Ureter (tissue), 1 donor: ENCODE measurements at places on chromosomes 6 and 20. TPM values are rescaled to one million over a fixed set of nuclear protein-coding genes. Genes with fewer than 3 reads are reported as not detected.

The ESR1 gene
- total RNA-seq, result 9.6 TPM

The SLCO4A1 gene
- total RNA-seq, result 33.2 TPM

DNA sequence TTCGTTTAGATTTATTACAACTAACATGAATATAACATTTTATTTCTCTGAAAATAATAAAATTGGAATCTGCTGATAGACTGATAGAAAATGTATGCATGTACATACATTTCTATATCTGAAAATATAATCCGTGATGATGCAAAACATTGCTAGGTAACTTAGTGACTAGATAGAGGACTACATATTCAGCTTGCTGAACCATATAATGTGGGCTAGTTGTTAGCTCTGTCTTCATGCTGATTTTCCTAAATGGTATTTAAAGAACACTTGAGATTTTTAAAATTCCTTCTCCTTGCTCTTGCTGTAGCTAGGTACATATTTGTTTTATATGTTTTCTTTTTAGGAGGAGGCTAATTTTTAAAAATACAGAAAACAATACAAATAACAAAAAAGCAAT lies 38.4 kb upstream of the TAGAP start:
- DNase-seq, result no peak

GRCh38 chr6:89895276-89895874 lies 1.1 kb downstream of the GJA10 start:
- DNase-seq, result no peak

DNA sequence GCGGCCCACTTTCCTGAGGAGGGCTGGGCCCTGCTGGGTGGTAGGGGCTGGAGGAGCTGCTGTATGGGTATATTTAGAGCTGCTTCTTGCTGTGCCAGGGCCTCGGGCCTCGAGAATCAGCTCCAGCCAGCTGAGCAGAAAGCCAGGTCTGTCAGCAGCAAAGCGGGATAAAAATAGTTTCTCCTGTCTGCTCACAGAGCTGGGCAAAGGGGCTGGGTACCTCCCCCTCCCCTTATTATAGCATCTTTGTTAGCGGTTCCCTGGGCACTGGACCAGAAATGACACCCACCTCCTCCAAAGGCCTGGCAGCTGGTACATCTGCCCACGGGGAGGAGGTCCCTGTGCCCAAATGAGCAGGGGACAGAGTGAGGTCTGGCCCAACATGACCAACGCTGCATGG lies 6.0 kb downstream of the SCRT2 start:
- DNase-seq, result no peak

- no peak for DNase-seq
Measured at GRCh38 chr6:157579467-157580031, 198.6 kb downstream of the ZDHHC14 start.

- no peak for DNase-seq
Measured at GRCh38 chr6:24982231-24982630, 46.5 kb upstream of the RIPOR2 start.

DNA sequence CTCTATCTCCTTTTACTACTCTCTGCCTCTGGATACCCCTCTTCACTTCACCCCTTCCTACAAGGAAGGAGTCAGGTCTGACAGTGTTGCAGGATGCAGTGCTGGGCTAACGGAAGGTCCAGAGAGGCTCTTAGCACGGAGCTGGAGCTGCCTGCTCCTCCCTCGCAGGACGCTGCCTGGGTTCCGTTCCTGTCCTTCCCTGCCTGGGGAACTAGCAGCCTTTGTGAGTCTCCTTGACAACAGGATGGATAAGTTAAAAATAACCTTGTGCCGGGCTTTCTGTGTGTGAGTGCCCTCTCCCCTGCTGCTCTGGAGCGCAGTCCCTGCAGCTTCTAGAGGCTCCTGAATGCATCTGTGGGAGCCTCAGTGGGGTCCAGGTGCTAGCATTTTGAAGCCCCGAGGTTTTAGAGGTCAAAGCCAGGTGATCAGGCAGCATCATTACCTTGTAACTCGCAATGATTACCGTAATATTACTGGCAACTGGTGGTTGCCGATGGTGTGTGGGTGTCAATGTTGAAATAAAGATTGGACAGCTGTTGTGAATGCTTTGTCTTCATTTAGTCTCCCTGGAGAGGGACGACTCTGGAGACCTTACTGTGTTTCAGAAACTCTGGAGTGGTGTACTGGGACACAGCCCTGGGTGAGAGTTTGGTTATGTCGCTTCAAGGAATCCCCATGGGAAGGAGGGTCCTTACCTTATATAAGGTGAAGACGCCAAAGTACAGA lies 44.4 kb downstream of the CDS2 start:
- no peak for DNase-seq
